T-helper 17 cell (primary cell): ENCODE measurements at places on chromosomes 3 and 15. TPM values are rescaled to one million over a fixed set of nuclear protein-coding genes. Genes with fewer than 3 reads are reported as not detected.

AADAC gene
- not detected for total RNA-seq

DNA sequence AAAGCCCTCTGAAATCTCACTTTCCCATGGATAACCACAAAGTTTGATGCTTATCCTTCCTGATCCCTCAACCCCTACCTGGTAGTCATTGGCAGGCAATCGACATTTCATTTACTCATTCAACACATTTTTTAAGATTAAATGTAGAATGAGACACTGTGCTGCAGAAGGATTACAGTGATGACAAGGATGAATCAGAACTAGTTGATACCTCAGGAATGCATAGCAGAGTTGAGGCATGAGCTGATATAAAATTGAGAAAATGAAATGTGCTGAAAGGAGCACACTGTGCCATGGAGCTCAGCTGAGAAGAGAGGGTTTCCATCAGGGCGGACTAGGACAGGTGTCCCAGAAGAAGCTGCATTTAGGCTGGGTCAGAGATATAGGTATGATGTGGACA is 48.9 kb upstream of the ACTL6A start:
- no peak overlapping the region for H3K4me3 ChIP-seq
- H3K36me3 ChIP-seq: peaks cover 2% of the 10 kb centered on the region
- H3K4me1 ChIP-seq: no peaks in the 10 kb centered on the region
- DNase-seq: no peak

NEK11 gene
- 6.4 TPM for total RNA-seq

DNA sequence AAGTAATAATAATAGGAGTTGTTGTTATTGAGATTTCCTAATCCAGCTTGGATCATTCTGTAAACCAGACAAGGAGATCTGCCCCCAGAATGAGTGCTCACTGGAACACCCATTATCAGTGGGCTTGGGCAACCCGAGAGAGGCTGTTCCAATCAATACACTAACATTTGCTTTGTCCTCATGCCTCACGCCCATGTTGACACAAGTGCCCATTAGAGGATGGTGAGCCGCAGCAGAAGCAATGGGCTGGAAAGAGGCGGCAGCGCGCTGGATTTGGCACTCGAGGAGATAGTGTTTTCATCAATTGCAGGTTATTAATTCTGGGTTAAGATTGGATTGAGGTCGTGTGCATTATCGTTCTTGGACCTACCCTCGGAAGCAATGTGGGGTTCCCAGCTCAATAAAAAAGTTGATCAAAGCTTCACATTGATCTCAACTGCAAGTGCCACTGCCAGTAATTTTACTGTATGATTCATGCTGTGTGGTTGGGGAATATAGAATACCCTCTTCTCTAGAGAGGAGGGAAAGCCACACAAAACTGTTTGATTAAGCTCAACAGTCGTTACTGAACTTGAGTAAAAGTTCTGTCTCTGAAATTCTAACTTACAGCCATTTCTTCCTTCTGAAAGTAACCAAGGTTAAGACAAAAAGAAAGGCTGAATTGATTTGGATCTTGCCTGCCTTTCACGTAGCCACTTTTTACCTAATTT is 15.7 kb downstream of the LYZL4 start:
- no peak overlapping the region for H3K27ac ChIP-seq
- no peak overlapping the region for H3K4me3 ChIP-seq
- DNase-seq: no peak
- H3K36me3 ChIP-seq: peaks cover 2% of the 10 kb centered on the region
- peaks cover 53% of the 10 kb centered on the region for H3K27me3 ChIP-seq

DNA sequence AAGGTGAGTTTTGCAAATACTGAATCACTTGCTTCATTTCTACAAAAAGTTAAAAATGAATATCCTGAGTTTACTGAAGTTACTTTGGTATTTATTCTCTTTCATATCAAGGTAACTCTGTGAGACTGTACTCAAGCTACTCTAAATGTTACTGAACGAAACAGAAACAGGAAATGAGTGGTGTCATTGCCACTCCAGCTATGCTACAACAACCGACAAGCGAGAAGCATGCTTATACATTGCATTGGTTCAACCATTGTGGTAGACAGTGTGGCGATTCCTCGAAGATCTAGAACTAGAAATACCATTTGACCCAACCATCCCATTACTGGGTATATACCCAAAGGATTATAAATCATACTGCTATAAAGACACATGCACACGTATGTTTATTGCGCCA is 313.2 kb upstream of the THBS1 start:
- H3K4me3 ChIP-seq: no peak overlapping the region
- DNase-seq: no peak
- peaks cover 16% of the 10 kb centered on the region for H3K27me3 ChIP-seq

MED12L gene
- total RNA-seq: 1.8 TPM

GRCh38 chr3:81339040-81339845 is 422.2 kb downstream of the GBE1 start:
- no peak overlapping the region for H3K27ac ChIP-seq
- no peaks in the 10 kb centered on the region for H3K4me1 ChIP-seq
- H3K27me3 ChIP-seq: no peaks in the 10 kb centered on the region
- H3K36me3 ChIP-seq: no peaks in the 10 kb centered on the region
- H3K4me3 ChIP-seq: no peak overlapping the region

GRCh38 chr15:29539736-29540135 is 270.1 kb upstream of the NSMCE3 start:
- H3K4me1 ChIP-seq: no peaks in the 10 kb centered on the region
- no peak for DNase-seq
- H3K27me3 ChIP-seq: no peaks in the 10 kb centered on the region
- no peak overlapping the region for H3K4me3 ChIP-seq

ITIH3 gene
- not detected for total RNA-seq

SFMBT1 gene
- total RNA-seq: 36.1 TPM

DNA sequence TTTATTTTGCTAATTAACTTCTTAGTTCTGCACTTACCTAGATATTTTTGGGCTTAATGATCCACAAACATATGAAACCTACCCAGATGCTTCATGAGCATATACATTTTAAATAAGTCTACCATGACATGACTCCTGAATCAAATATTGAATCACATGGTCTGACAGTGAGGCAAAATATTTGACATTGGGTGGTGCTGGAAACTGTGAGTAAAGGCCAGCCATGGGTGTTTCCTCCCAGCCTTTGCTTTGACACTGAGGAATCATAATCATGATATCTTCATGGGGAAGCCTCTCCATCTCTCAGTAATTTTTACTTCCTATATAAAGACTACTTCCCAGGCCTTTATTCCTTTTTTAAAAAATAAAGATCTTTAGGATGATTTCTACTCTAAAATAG is 22.8 kb upstream of the SSR3 start:
- H3K27me3 ChIP-seq: peaks cover 48% of the 10 kb centered on the region
- H3K27ac ChIP-seq: no peak overlapping the region
- H3K4me1 ChIP-seq: no peaks in the 10 kb centered on the region
- no peak overlapping the region for H3K4me3 ChIP-seq

DNA sequence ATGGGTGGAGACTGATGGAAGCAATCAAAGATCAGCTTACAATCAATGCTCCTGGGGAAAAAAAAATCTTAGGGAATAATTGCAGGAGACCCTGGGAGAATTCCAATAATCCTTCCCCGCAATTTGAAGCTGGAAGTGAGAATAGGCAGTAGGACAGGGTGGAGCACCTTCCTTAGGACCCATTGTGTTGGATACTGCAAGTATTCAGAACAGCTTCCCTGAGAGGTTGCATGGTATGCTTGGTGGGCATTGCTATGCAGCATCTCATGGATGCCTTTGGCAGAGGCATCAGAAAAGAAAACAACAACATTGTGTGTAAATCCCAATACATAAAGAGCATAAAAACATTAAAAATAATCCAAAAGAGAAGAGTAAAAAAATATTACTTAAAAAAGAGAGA is 24.6 kb upstream of the DUT start:
- peaks cover 12% of the 10 kb centered on the region for H3K27me3 ChIP-seq
- no peak for DNase-seq
- H3K4me3 ChIP-seq: no peak overlapping the region
- no peaks in the 10 kb centered on the region for H3K4me1 ChIP-seq
- H3K27ac ChIP-seq: peak overlapping the region; percentile 37
- no peaks in the 10 kb centered on the region for H3K36me3 ChIP-seq

FAH gene
- total RNA-seq: 16.3 TPM

THSD4 gene
- not detected for total RNA-seq

GRCh38 chr3:65816208-65816607 is 222.5 kb downstream of the MAGI1 start:
- H3K27ac ChIP-seq: no peak overlapping the region
- H3K27me3 ChIP-seq: peaks cover 4% of the 10 kb centered on the region
- no peaks in the 10 kb centered on the region for H3K36me3 ChIP-seq
- no peaks in the 10 kb centered on the region for H3K4me1 ChIP-seq

KBTBD8 gene
- total RNA-seq: 13.1 TPM

DNA sequence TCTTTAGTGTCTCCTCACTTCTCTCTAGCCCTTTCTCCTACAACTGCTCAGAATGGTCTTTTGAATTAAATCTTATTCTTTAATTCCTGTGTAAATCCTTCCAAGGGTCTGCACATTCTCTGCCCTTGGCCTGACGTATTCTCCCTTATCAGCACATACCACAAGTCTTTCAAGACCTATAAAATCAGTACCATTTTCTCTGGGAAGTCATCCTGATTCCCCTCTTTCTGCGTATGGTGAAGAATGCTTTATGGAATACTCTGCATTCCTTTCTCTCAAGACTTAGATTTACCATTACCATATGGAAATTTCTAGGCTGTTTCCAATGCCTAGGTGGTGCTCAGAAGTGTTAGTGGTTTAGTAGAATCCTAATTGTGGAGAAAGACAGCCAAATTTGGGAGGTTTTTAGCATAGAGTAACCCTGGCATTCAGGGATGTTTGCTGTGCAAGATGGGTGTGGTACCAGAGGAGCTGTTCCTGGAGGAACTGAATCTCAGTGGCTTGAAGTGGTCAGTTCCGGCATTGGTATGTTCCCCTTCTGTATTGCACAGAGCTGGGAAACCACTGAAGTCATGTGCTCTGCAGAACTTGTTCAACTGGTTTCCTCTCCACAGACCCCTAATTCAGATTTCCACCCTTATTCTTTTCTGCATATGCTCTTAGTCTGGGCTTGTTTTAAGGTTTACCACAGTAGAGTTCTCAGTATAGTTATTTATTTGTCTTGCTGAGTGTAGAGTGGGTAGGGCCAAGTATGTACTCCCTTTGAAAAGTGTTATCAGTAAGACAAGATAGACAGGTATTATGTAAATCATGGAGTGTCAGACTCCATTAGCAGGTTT is 24.5 kb downstream of the IQGAP1 start:
- peak overlapping the region; percentile 34 for H3K27ac ChIP-seq
- no peak for DNase-seq
- peaks cover 14% of the 10 kb centered on the region for H3K36me3 ChIP-seq
- H3K4me1 ChIP-seq: peaks cover 59% of the 10 kb centered on the region
- H3K27me3 ChIP-seq: no peaks in the 10 kb centered on the region

CSPG5 gene
- 0.21 TPM for total RNA-seq

CCR4 gene
- total RNA-seq: 117 TPM

PIGZ gene
- total RNA-seq: 1.5 TPM

- peaks cover 23% of the 10 kb centered on the region for H3K4me1 ChIP-seq
- no peak overlapping the region for H3K4me3 ChIP-seq
- H3K36me3 ChIP-seq: peaks cover 2% of the 10 kb centered on the region
- no peak overlapping the region for H3K27ac ChIP-seq
Measured at GRCh38 chr3:14300721-14301399, 101.5 kb upstream of the SLC6A6 start.

TMIE gene
- 0.86 TPM for total RNA-seq

SLC4A7 gene
- 67.3 TPM for total RNA-seq

DNA sequence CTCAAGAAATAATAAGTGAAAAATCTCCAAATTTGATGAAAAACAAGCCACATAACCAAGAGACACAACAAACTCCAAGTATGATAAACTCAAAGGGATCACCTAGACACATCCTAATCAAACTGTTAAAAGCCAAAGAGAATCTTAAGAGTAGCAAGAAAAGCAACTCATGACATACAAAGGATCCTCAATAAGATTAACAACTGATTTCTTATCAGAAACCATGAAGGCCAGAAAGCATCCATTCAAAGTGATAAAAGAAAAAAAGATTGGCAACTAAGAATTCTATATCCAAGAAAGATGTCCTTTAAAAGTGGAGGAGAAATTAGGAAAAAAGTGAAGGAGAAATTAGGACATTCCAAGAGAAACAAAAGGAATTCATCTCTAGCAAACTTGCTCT is 23.5 kb downstream of the CHSY1 start:
- no peak overlapping the region for H3K27ac ChIP-seq
- DNase-seq: no peak
- H3K4me3 ChIP-seq: no peak overlapping the region
- H3K27me3 ChIP-seq: no peaks in the 10 kb centered on the region
- H3K36me3 ChIP-seq: peaks cover 8% of the 10 kb centered on the region
- H3K4me1 ChIP-seq: peaks cover 16% of the 10 kb centered on the region

DNA sequence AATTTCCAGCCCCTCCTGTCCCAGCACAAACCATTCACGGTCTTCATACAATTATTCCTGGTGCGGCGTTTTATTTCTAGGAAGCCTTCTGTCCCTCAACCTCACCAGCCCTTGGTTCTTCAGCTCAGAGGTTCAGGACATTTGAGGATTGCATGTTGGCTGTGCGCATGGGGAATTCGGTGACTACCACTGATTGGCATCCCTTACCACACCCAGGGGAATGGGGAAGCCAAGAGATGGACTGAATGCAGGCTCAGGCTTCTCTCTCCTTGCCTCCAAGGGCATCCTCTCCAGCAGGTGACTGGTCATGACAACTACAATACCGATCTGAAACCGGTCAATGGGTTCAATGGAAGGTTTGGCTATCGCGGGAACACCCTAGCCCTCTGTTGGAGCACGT is 153.8 kb downstream of the MTHFS start:
- no peaks in the 10 kb centered on the region for H3K4me1 ChIP-seq
- peaks cover 11% of the 10 kb centered on the region for H3K27me3 ChIP-seq
- no peak for DNase-seq
- H3K36me3 ChIP-seq: no peaks in the 10 kb centered on the region
- H3K4me3 ChIP-seq: no peak overlapping the region

DNA sequence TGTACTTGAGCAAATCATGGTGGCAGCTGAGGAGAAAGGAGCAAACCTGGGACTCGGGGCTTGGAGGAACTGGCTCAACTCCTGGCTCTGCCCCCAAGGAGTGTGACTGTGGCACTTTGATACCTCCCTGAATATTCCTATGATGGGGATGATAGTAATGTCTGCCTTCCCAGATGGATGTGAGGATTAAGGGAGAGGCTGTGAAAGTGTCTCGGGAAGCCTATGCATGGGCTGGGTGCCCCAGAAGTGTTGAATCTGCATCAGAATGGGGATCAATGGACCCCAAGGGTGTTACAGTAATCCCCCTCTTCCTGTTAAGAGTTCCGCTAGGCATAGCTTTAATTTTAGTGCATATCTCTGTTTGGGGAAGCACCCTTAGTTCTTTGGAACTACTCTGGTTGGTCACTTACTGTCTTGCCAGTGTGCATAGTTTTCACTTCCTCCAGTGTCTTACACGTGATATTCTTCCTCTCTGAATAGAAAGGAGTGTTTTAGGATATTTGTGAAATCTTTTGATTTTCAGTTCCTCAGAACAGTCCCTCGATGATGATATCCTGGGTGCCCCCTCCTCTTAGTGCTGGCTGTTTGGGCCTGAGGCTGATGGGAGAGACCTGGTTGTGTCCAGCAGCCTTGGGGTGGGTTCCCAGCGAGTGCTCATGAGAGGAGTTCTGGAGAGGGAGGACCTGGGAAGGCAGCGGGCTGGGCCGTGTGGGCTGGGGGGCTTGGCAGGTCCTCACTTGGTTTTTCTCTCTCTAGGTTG is 97.5 kb downstream of the CHDH start:
- peak overlapping the region; percentile 80 for H3K27ac ChIP-seq
- no peaks in the 10 kb centered on the region for H3K36me3 ChIP-seq
- H3K4me3 ChIP-seq: no peak overlapping the region
- H3K27me3 ChIP-seq: no peaks in the 10 kb centered on the region
- H3K4me1 ChIP-seq: peaks cover 14% of the 10 kb centered on the region

- H3K4me1 ChIP-seq: peaks cover 20% of the 10 kb centered on the region
- no peak overlapping the region for H3K4me3 ChIP-seq
- DNase-seq: no peak
- H3K36me3 ChIP-seq: peaks cover 7% of the 10 kb centered on the region
- no peaks in the 10 kb centered on the region for H3K27me3 ChIP-seq
Measured at GRCh38 chr3:141240687-141241615, 9.3 kb downstream of the PXYLP1 start.
